ENCODE measurements at places on chromosomes 5 and 9. TPM values are rescaled to one million over a fixed set of nuclear protein-coding genes. Genes with fewer than 3 reads are reported as not detected.

GPR150 gene
- not detected for total RNA-seq

RASEF gene
- not detected for total RNA-seq

TRIM23 gene
- total RNA-seq: 10.0 TPM

ANKRD31 gene
- total RNA-seq: 0.13 TPM

GRCh38 chr9:15873573-15874177 lies 320.8 kb downstream of the CCDC171 start:
- peak; percentile 49 for DNase-seq

GRCh38 chr5:90226433-90227099 lies 183.0 kb downstream of the CETN3 start:
- DNase-seq: no peak

GRCh38 chr9:3936520-3937235 lies 363.2 kb downstream of the GLIS3 start:
- no peak for DNase-seq

DNA sequence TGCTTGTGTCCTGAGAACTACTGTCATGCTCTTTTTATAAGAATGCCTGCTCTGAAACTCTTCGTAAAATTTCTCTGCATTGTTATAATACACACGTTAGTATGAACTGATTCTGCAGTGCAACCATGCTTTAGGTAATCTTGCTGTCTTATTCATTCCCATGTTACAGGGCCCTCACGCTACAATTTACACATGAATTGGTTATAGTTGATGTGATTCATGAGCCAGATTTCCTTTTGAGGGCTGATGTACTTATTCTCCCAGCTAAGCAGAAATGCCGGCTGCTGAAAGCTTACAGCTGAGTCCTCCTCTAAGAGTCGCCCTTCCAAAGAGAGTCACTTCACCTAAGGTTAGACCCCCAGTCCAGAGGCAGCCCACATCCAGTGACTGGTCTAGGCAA lies 233.5 kb upstream of the PCSK5 start:
- DNase-seq: no peak

DNA sequence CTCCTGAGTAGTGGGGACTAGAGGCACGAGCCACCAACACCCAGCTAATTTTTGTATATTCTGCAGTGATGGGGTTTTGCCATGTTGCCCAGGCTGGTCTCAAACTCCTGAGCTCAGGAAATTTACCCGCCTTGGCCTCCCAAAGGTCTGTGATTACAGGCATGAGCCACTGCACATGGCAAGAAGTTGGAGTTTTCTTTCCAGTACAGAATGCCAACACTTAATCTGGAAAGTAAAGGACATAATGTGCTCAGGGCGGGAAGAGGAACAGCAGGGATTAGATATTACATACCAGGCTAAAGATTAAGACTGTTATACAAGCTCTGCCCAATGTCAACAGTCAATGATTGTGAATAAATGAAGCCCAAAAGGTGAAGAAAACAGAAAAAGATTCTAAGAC lies 47.2 kb upstream of the AGXT2 start:
- DNase-seq: no peak

- no peak for DNase-seq
Measured at GRCh38 chr9:131484560-131485185, 18.0 kb upstream of the POMT1 start.

- DNase-seq: no peak
Measured at GRCh38 chr9:131138676-131139075, 13.3 kb downstream of the NUP214 start.

- DNase-seq: no peak
Measured at GRCh38 chr5:147565524-147565923, 55.7 kb upstream of the DPYSL3 start.

DNA sequence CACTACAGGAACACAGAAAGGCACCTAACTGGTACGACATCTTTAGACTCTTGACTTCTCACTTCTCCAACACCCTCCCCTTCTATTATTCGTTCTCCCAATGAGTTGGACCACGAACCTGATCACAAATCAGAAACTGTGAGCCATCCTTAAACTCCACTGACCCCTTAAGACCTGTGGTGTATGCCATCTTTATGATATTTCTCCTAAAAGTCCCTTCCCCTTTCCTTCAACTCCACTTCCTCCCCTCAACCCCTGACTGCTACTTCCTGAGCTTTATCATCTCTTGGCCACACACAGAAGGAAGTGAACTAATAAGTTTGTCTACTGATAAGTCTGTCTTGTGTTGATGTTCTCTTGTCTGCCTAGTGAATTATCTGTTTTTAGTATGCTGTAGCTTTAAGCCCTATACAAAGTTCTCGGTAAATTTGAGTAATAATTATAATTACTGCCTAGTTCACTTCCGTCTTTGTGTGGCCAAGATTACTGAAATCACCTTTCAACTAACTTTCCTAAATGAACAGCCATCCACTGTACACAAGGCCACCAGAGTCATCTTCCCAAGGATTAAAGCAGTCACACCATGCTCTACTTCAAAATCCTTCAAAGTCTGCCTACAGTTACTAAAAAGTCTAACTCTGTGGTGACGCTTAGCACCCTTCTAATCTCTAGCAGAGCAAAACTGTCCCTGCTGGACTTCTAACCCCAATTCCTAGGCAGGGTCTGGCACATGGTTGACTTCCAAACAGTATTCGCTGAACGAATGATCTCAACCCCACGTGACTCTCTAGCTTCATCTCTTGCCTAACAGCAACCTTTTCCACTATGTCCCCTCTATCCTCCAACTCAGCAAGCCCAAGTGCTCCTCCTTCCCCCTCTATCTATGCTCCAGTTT lies 23.2 kb downstream of the ELOVL7 start:
- DNase-seq: no peak

- DNase-seq: no peak
Measured at GRCh38 chr5:151153300-151153699, 4.3 kb downstream of the ANXA6 start.

GRCh38 chr5:165425594-165425993 lies 1920.2 kb downstream of the MAT2B start:
- DNase-seq: no peak

DNA sequence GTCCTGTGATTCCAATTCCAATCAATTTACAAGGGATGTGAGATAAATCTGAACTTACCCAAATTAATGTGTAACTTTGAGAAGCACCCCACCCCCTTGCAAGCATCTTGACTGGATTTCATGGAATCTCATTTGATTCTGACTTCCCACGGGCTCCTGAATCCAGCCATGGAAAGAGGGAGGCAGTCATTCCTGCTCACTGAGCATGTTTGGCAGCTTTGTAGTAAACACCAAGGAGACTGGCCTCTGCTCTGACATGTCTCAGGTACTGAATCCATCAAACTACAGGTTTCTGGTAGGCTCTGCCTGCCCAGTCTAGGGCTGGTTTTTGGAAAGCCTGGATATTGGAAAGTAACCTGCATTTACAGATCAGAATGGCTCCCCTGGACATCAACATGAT lies 357.6 kb downstream of the ARHGEF28 start:
- DNase-seq: no peak

DNA sequence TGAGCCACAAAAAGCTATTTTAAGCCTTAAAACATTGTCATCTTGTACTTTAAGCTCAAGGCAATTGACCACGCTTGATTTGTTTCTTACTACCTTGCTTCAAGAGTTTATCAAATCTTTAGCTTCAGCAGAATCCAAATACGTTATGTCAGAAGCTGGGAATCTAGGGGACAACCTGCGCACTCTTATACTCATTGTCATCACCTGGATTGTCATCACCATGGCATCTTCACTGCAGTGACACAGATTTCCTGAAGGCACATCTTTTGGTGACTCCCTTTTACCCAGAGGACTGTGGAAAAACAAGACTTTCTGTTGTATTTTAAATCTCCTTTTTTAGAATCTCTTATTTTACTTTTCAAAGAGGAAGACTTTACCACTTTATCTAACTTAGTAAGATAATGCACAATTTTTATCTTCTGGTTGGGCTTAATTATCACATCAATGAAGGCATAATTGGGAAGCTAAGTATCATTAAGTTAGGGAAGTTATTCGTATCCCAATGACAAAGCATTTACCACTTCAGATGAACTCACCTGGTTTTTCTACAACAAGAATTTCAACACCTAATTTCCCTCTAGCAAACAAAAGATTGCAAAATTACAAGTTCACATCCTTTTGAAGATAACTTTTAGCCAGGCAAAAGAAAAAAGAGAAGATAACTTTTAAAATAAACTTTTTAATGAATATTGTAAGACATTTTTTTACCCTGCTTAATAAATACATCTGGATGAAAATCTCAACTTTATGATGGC lies 162.0 kb downstream of the DOCK2 start:
- no peak for DNase-seq

GRCh38 chr9:95080961-95081647 lies 236.4 kb downstream of the FANCC start:
- no peak for DNase-seq

- no peak for DNase-seq
Measured at GRCh38 chr9:116154976-116155697, 1.5 kb downstream of the PAPPA start.

DNA sequence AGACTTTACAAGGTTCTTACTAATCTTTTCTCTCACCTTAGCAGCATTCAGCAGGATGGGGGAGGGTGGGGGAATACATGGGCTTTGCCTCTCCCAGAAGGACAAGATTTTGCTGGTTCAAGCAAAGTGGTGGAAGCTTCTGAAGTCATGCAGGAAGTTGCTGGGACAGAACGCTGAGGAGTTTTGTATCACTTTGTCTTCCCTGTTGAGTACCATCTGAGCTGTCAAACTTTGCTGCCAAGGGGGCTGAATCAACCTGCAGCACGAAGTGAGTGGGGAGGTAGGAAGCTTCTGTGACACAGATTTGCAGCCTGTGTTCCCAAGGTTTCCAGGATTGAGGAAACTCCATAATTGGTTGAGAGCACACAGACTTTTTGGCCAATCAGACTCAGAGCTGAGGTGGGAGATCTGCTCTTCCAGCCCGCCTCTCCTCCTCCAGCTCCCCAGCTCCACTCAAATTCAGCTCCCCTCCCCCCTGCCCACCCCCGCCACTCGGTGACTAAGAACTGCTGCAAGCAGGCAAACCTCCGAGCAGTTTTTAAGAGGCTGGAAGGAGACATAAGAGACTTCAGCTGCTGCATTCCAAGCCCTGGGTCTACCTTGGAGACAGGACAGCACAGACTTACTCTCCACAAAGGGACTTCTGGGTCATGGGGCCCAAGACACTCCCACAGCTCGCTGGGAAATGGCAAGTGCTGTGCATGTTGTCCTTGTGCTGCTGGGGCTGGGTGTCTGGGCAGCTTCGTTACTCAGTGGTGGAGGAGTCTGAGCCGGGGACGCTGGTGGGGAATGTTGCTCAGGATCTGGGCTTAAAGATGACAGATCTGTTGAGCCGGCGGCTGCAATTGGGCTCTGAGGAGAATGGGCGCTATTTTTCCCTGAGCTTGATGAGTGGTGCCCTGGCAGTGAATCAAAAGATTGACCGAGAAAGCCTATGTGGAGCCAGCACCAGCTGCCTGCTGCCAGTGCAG lies at the start of gene PCDHGC5:
PCDHGC5 (plus strand) TSS at position 491 of the 971 bp plus-strand sequence; CDS start at position 651, 160 bp downstream.
- DNase-seq: no peak

GRCh38 chr5:88688156-88688983 lies 194.6 kb downstream of the MEF2C start:
- no peak for DNase-seq

DNA sequence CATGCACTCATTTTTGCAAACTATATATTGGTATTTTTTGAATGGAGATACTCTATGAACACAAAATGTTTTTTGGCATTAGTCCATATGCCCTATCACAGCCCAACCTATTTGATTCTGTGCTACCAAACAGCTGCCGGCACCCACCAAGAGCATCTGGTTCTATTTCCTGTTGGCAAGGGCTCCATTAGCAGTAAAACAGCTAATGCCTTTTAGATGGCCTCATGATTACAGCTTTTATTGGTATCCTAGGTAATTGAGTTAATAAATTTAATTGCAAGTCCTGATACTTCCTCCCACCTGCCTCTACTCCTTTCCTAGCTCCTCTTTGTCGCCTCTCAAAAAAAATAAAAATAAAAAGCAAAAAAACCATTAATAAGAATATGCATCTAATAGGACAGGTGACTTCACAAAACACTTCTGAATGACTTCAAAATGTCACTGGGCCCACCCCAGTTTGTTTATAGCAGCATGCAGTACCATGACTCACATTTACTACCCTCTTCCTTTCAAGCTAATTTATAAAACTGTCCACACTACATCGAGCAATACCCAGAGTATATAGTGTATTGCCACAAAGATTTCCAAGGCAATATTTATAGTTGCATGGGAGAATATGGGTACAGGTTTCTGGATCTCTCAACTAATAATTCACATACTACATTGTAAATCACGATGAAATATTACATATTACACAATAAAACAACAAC lies 620.4 kb downstream of the SLCO4C1 start:
- DNase-seq: no peak

- no peak for DNase-seq
Measured at GRCh38 chr5:69492923-69493395, 369 bp downstream of the OCLN start.

GRCh38 chr9:131639769-131640437 lies 94.6 kb downstream of the PRRT1B start:
- DNase-seq: no peak

GRCh38 chr9:104951487-104951886 lies 23.5 kb upstream of the ABCA1 start:
- DNase-seq: no peak

DNA sequence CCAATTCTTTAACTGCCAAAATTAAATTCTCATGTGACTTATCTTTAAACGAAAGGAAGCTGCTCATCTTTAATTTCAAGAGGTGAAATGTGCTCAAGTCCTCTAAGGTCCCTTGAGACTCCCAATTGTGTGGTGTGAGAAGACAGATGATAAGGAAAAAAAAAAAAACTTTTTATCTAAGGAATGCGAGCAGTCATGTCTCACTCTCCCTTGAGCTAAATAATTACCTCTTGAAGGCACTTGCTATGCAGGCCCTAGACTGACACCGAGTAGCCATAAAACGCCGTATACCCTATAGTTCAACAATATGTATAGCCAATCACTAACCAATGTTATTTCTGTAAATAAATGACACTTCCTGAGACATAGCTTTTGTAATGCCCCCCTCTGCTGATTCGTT lies 1.5 kb upstream of the DTWD2 start:
- no peak for DNase-seq

- DNase-seq: no peak
Measured at GRCh38 chr9:20630241-20630943, 8.1 kb upstream of the MLLT3 start.

DNA sequence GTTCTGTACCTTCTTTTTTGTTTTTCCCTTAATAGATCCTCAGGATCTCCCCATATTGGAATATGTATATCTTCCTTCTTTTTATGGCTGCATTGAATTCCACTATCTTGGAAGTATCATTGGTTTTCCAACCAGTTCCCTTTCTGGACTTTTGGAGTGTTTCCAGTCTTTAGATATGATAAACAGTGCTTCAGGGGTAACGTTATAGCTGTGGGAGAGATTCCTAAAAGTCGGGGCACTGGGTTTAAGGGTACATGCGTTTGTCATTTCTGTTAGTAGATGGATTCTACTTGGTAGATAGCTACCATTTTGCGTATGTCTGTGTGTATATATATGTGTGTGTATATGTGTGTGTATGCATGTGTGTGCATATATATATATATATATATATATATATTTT lies 42.0 kb downstream of the EXOSC2 start:
- no peak for DNase-seq

GRCh38 chr5:53575831-53576230 lies 15.4 kb downstream of the NDUFS4 start:
- no peak for DNase-seq
